ENCODE measurements at places on chromosomes 5 and 9. TPM values are rescaled to one million over a fixed set of nuclear protein-coding genes. Genes with fewer than 3 reads are reported as not detected.

Gene ENTPD8
- not detected for total RNA-seq

Gene AKNA
- 249 TPM for total RNA-seq

Gene DNAI1
- not detected for total RNA-seq

Gene TXNDC8
- total RNA-seq = not detected

Gene SLC6A19
- total RNA-seq = not detected

Gene PAEP
- total RNA-seq = not detected

Gene ZNF454
- not detected for total RNA-seq

Gene PCDHA1
- not detected for total RNA-seq

Gene PCDHGB7
- not detected for total RNA-seq

Gene MCTP1
- total RNA-seq = 0.65 TPM

Gene PGM5
- total RNA-seq = not detected

Gene PCAT7
- not detected for total RNA-seq

Gene C5orf58
- total RNA-seq = not detected

Gene CCDC152
- 1.6 TPM for total RNA-seq

Gene ENC1
- total RNA-seq = 44.2 TPM

Gene MCC
- 4.8 TPM for total RNA-seq

Gene GLDC
- total RNA-seq = not detected

Gene SPATA6L
- 3.3 TPM for total RNA-seq

Data from CD8-positive, alpha-beta T cell (primary cell).